ENCODE measurements at places on chromosomes 2 and 18.

DNA sequence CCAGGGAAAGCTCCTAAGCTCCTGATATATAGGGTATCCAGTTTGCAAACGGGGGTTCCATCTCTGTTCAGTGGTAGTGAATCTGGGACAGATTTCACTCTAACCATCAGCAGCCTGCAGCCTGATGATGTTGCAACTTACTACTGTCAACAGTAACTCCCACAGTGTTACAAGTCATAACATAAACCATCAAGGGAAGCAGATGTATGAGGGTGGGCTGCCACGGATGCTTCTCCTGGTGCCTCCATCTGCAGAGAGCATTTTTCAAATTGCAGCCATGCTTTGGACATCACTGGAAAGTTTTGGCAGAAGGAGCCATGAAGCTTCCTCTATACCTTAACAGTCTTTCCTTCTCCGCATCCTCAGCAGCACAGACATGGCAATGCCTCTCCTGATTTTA, 234.5 kb downstream of the ANKRD36B start:
- no peak for DNase-seq

- no peak for DNase-seq
Measured at GRCh38 chr2:237059155-237059875, 26.4 kb upstream of the COPS8 start.

DNA sequence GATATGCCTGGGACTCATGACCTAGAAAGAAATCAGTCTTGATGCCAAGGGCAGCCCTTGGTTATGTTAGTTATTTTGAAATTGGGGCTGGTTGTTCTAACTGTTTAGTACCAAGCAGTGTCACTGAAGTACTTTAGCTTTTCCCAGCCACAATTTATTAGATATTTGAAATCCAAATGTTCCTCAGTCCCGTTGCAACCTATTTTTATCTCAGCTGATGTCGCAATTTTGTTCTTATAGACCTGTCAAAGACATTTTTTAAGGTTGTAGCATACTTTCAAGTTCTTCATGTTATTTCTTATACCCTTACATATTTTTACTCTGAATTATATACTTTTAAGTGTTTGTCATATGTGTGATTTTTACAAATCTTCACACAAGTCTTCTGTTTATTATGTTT, 100.1 kb downstream of the LRP1B start:
- no peak for DNase-seq

DNA sequence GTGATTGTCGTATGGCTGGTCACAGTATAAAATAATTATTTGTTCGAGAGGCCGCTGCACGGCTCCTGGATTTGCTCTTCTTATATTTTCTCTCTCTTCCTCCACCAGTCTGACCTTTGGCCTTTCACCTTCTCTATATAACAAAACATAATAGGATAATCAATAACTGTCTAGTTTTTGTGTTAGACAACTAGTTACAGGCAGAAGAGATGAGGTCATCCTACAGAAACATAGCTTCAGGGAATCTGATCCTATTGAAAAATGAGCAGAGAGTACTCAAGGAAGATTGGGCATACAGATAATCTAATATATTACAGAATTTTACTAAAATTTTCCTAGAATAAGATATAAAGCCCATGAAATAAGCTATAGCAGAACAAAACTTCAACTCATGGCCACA, 731.3 kb upstream of the SLC39A10 start:
- DNase-seq: no peak

DNA sequence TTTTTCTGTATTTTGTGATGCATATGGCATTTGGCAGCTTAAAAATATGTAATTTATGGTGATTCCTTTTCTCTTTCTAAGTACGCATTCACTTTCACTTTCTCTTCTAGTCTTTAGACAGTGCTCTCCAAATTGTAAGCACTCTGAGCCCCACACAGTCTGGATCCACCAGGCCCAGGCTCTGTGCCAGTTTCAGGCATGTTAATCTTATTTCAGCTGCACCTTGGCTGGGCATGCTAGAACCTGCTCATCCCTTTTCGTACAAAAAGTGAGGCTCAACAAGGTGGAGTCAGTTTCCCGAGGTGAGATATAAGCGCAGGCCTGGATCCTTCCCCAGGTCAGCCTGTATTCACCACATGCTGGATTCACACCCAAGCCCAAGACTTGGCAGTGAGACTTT, 203.9 kb downstream of the MTX2 start:
- no peak for DNase-seq

- no peak for DNase-seq
Measured at GRCh38 chr2:65067806-65068553, 11.8 kb downstream of the CEP68 start.

DNA sequence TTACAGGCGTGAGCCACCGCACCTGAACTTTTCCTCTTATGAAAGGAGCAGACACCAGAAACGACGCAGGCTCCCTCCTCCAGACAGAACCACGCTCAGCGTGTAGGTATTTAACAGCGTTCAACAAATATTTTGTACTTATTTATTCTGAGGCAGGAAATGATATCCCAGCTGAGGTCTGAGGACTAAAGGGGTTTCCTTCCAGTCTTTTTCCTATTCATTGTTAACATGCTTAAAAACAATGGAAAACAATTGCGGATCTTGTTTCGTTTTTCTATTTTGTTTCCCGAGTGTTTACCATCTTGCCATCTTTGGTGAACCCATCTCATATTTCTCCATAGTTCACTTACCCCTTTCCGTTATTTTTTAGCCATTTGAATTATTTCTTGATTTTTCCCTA, 43.7 kb upstream of the FOSL2 start:
- no peak for DNase-seq

DNA sequence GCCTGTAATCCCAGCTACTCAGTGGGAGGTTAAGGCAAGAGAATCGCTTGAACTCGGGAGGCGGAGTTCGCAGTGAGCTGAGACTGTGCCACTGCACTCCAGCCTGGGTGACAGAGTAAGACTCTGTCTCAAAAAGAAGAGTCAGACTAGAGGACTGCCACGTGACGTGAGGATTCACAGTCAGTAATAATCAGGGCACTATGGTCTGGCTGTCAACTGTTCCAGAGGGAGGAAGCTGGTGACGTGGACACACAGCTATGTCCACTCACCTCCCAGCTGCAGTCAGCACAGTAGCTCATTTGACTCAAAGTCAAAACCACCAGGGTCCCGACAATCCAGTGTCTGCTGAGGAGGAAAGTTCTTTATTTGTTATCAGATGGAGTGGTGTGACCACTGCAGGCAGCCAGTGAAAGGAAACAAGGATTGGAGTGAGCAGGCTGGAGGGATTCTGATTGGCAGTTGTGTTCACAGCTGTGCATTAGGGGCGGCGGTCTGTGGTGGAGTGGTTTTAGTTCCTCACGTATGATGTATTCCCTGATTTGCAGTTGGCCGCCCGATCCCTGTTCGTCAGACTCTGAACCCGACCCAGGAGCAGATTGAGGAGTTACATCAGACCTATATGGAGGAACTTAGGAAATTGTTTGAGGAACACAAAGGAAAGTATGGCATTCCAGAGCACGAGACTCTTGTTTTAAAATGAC, 37.9 kb downstream of the MOGAT1 start:
- DNase-seq: peak; percentile 67

DNA sequence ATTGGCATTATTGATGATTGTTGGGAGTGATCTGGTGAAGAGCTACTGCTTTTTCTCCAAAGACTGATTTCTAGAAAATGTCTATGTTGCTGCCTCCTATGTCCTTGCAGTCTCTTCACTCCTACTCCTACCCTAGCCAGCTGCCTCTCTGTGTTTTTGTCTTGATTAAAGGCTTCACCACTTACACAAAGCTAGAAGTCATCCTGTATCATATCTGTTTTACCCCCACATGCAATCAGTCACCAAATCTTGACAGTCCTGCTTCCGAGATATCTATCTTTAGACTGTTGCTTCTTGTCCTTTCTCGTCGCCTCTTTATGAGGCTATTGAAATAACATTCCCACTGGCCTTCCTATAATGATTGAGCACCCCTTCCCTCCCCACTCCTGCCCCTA, 84.5 kb upstream of the ITGA4 start:
- no peak for DNase-seq

GRCh38 chr2:223957092-223957851, at the start of gene MRPL44:
Gene MRPL44 (plus strand): TSS chr2:223957463. CDS start chr2:223957473, 10 bp downstream.
- DNase-seq: peak; percentile 97
